Renal pelvis (tissue), 12 donors: ENCODE measurements at places on chromosomes 2 and 18.

GRCh38 chr2:29260142-29260772 is 145.0 kb downstream of the CLIP4 start:
- DNase-seq = no peak

GRCh38 chr18:59038295-59039039 is 101.2 kb upstream of the SEC11C start:
- no peak for DNase-seq

- no peak for DNase-seq
Observed at GRCh38 chr2:19187323-19188020, 171.0 kb downstream of the OSR1 start.

DNA sequence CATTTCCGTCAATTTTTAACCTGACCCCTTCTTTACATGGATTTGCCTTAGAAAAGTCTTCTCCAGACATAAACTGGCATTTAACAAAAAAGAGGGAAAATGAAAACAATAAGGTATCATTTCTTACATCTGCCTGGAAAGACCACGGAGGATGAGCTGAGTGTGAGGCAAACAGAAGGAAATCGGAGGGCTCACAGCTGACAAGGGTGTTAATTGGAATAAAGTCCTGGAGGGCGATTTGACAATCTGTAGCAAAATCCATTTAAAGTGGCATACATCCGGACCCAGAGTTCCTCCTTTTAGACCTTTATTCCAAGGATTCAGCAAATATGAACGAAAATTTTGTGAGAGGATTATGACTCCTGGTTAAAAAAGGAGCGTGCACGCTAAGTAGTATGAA is 179.7 kb upstream of the COPS8 start:
- no peak for DNase-seq

DNA sequence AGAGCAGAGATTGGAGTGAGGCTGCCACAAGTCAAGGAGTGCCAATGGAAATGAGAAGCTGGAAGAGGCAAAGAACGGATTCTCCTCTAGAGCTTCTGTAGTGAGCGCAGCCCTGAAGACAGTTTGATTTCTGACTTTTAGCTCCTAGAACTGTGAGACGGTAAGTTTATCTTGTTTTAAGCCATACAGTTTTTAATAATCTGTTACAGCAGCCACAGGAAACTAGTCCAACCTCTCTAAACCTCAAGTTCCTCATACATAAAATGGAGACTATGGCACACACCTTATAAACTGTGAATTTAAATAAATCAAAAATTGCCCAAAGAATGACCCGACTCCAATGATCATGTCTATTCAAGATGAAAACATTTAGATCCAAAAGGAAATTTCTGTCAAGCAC is 596.5 kb downstream of the BCL11A start:
- no peak for DNase-seq

- DNase-seq = no peak
Observed at GRCh38 chr2:231568098-231568784, 24.4 kb upstream of the TEX44 start.
